ENCODE measurements at places on chromosomes 12 and 14.
A peak's percentile ranks its signal among the peaks of the same experiment; 100 is the strongest.

DNA sequence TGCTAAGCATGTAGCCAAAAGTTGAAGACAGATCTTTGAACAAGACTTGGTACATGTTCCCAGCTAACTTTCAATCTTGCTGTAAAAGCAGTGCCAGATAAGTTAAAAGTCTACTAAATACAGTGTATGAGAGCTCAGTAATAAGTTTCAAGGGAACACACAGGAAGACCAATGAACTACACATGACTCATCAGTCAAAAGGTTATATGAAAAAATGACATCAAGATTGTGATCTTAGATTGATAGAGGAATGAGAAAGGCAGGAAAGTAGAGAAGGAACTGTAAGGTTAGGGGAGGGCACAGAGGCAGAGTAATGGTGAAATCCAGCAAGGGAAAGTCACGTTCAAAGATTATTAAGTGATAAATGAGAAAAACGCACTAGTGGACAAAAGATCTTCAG lies 249.9 kb upstream of the FLRT2 start:
- peak; percentile 22 for DNase-seq

- DNase-seq: no peak
Measured at GRCh38 chr12:89789862-89790261, 81.2 kb upstream of the ATP2B1 start.

DNA sequence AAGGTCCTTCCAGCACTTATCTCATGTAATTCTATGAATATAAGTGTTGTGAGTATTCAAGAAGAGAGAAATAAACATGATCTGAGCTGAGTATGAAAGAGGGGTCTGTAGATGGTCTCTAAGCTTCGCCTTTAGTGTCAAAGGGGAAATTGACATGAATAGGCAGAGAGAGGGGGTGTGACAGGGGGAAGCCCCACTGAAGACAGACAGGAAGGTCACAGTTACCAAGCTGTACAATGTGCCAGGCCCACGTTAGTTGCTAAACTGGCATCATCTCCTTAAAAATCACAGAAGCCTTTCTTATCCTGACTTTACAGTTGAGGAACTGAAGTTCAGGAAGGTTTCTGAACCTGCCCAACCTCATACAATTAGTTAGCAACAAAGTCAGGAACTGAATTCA lies 7.6 kb downstream of the ARHGEF40 start:
- no peak for DNase-seq

DNA sequence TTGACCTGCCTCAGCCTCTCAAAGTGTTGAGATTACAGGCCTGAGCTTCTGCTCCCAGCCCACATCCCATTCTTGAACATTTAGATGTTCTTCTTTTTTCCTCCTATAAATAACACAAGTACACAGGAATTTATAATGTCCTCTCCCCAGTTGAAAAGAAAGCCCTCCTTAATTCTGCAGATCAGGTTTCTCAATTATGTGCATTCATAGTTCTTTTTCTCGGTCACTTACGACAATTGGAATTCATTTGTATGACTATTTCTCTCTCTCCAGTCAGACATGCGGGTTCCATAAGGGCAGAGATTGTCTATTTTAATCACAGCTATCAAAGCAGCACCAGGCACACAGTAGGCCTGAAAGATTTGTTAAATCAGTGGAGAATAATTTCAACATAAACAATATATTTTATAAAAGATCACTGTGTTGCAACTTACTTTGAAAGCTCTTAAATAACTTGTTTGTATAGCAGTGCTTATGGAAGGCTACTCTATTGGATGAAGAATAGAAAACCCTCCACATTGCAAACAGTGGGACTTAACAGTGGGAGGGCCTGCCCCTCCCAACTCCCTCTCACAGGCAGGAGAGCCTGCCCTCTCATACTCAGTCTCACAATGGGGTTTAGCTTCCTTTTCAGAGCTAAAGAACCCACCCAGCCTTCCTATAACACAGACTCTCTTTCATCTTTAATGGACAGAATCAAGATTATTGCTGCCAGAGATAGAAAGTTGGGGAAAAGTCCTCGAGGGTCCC lies 84.1 kb upstream of the TRAF3 start:
- no peak for DNase-seq

GRCh38 chr12:2286461-2287131 lies 233.8 kb downstream of the CACNA1C start:
- no peak for DNase-seq

DNA sequence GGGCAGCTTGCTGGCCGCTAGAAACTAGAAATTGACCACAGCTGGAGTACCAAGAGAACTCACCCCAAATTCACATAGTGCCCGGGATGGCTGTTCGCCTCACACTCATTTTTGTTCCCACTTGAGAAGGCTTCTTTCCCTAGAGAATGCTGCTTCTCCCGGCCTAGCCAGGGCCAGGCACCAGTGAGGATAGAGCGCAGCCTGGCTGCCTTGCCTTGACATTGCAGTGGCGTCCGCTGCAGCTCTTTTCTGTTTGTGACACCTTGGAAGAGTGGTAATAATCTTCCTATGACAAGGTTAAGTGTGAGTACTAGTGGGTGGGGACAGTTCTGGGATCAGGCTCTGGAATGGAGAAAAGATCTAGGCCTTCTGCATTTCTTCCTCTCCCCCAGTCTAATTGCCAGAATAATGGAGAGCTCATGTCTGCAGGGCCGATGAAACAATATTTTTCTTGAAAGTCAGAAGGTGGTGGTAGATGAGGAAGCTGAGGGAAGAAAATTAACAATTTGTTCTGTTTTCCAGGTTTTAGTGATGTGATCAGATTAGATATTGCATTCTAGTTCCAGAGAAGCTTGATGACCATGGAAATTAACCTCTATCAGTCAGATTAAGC lies 3.7 kb downstream of the TMEM253 start:
- peak; percentile 71 for DNase-seq

DNA sequence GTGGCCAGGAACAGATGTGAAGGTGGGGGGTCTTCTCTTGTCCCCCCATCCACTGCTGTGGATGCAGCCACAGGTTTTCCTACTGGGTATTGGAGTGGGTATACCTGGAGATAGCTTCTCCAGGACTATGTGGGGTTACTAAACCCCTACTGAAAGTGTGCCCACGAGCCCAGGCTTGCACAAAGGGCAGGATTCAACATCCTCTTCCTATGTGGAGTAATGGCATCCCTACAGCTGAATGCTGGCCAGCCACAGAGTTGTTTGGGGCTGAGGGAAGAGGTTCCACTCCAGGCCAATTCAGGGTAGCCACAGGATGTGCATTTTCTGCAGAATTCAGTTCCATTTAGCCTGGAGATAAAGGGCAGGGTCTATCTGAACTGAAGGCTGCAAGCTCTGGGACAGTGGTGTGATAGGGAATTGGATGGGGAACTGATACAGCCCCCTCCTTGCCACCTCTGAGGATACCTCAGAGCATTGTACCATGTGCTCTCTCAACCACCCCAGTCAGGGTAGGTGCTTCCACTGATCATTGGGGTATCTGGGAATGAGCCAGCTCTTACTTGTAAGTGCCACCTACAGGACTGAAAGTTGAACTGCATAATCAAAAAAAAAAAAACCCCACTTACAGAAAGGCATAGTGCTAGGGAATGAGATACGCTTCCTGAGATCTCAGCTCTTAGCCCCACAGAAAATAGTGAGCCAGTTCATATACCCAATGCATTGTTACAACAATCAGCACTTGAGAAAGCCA lies 187.1 kb downstream of the KITLG start:
- DNase-seq: peak; percentile 55

GRCh38 chr14:75459099-75459741 lies 31.4 kb downstream of the JDP2 start:
- no peak for DNase-seq

- peak; percentile 68 for DNase-seq
Measured at GRCh38 chr12:121190523-121191031, 19.4 kb upstream of the P2RX4 start.

DNA sequence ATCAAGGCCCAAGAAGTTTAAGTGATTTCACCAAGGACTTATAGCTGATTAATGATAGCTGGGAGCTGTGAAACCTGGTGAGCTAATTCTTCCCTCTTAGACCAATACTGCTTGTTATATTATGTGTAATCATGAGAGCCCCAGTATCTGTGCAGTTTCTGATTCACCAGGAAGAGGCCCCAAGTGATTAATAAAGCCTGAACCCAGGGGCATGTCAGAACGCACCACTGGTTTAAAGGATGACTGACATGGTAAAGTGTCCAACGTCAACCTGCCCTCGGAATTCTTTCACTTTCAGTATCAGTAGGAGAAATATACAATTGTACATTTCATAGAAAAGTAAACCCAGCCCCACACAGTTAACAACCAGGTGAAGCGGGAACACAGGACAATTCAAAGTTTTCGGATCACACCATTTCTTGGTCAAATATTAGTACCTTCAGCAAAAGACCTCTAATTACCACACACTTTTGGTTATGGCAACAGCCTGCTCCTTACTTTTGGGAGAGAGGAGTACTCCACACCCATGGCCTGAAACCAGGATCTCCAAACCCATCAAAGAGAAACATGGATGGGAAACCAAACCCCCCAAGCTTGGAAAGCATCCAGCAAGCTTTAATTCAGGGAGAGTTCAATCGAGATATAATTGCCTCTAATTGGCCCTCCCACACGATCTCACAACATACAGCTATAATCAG lies 28.5 kb downstream of the TMCC3 start:
- DNase-seq: peak; percentile 84

DNA sequence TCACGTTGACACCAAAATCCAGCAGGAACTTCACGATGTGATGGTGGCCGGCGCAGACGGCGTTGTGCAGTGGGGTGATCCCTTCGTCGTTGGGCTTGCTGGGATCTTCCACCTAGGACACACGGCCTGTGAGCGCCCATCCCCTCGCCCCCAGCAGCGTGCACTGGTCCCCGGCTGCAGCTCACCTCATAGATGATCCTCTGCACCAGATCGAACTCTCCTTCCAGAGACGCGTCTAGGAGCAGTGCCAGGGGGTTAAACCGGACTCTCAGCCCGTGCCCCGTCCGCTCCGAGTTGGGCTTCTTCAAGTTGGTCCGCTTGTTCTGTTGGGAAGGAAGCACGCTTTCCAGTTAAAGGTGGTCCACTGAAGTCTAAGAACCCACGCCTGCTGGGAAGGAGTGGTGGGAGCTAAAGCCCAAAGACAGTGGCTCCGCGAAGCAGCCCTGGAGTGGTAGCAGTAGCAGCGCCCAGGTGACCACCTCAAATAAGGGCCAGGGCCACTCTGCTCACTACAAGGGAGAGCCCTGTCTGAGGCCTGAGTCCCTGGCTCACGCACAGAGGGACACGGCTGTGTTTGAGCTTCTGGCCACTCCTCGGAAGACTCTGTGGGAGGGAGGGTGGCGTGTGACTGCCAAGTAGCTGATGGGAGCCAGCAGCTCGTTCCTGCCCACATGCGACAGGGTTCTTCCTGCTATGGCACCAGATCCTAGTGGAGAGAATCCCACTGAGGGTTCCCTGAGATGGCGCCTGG lies 23.3 kb downstream of the ZFYVE21 start:
- no peak for DNase-seq

- DNase-seq: no peak
Measured at GRCh38 chr14:68630081-68630571, 162.7 kb downstream of the ZFP36L1 start.

- DNase-seq: no peak
Measured at GRCh38 chr12:14942196-14942931, 4.0 kb upstream of the ERP27 start.

- no peak for DNase-seq
Measured at GRCh38 chr12:8644345-8645248, 18.0 kb downstream of the MFAP5 start.

DNA sequence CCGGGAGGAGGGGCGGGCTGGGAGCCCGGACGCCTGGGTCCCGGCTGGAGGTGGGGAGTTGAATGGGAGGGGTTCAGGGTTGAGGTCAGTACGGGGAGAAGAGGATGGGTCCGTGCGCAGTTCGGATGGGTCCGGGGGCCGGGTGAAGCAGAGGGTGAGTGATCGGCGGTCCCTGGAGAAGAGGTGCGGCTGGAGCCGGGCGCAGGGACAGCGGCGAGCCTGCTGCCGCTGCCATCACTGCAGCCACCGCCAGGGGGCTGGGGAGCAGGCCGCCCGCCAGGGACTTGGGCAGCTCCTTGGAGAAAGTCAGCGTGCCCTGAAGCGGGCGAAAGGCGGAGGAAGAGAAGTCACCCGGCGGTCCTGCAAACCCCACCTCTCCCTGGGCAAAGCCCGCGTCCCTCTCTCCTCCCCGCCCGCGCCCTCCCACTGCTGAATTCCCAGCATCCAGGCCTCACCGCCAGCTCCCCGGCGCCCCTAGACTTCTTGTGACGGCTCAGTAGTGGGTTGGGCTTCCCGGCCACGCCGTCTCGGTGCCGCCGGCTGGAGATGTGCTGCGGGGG lies 6.0 kb upstream of the GPR84 start:
- peak; percentile 86 for DNase-seq

DNA sequence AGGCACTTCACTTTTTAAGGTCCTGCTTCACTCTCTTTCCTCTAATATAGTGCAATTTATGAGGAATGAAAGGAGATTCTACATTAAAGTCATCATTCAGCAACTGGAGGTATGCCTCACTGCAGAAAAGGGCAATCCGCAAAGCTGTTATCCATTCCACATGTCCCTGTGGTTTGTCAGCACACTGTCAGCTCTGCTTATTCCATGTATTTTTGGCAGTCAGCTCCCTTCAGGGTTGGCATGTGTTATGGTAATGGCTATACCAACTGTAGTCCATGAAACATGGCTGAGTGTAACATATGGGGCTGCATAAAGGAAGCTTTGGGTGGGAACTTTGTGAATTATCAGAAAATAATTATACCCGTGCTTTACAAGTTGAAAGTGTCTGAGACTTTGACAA lies 154.1 kb downstream of the GALC start:
- DNase-seq: no peak

DNA sequence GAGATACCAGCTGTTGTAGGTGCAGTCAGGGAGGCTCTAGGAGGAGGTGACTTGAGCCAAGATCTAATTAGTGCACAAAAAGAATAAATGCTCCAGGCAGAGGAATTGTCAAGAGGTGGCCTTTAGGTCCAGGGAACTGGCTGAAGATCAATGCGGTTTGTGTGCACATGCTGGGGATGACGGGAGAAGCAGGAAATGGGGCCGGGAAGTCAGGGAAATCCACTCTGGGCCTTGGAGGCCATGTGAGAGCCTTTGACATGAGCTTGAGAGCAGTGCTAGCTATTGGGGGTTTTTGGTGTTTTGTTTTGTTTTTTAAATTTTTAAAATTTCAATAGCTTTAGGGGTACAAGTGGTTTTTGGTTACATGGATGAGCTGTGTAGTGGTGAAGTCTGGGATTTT lies 67.4 kb downstream of the MVK start:
- no peak for DNase-seq

- no peak for DNase-seq
Measured at GRCh38 chr14:99815696-99816095, 22.5 kb downstream of the EML1 start.

DNA sequence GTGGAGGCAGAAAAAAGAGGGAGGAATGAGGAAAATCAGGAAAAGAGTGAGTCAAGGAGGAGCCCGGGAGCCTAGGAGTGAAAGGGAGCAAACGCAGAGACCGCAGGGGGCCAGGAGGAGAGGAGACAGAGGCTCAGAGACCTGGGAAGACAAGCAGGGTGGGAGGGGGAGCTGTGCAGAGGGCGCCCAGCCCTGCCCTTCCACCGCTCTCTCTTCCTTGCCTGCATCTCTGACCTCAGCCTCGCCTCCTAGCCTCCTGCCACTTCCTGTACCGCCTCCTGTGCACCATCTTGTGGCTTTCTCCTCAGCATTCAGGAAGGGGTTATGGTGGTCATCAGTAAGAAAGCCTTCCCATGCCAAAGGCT lies 1.3 kb downstream of the CLSTN3 start:
- no peak for DNase-seq

Measured in PC-3 (cell line).